H1 (cell line): ENCODE measurements at places on chromosomes 7 and 10. TPM values are rescaled to one million over a fixed set of nuclear protein-coding genes. Genes with fewer than 3 reads are reported as not detected.

Gene PILRA
- polyA plus RNA-seq, result 10.6 and 14.6 TPM in 2 replicates

- DNase-seq, result no peak
- peaks cover 10% of the 10 kb centered on the region for H3K4me1 ChIP-seq
- H3K27ac ChIP-seq, result no peak overlapping the region
- H3K4me3 ChIP-seq, result no peak overlapping the region
- no peaks in the 10 kb centered on the region for H3K36me3 ChIP-seq
These were observed 224.7 kb upstream of the SH2B2 start for GRCh38 chr7:102061981-102062390.

- H3K4me1 ChIP-seq, result no peaks in the 10 kb centered on the region
- DNase-seq, result no peak
- no peak overlapping the region for H3K27ac ChIP-seq
- H3K36me3 ChIP-seq, result no peaks in the 10 kb centered on the region
- H3K27me3 ChIP-seq, result no peaks in the 10 kb centered on the region
These were observed 278.6 kb downstream of the ARHGAP12 start for GRCh38 chr10:31650010-31650409.

Gene ABCA13
- 0.02 and 0.09 TPM in 2 replicates for polyA plus RNA-seq

DNA sequence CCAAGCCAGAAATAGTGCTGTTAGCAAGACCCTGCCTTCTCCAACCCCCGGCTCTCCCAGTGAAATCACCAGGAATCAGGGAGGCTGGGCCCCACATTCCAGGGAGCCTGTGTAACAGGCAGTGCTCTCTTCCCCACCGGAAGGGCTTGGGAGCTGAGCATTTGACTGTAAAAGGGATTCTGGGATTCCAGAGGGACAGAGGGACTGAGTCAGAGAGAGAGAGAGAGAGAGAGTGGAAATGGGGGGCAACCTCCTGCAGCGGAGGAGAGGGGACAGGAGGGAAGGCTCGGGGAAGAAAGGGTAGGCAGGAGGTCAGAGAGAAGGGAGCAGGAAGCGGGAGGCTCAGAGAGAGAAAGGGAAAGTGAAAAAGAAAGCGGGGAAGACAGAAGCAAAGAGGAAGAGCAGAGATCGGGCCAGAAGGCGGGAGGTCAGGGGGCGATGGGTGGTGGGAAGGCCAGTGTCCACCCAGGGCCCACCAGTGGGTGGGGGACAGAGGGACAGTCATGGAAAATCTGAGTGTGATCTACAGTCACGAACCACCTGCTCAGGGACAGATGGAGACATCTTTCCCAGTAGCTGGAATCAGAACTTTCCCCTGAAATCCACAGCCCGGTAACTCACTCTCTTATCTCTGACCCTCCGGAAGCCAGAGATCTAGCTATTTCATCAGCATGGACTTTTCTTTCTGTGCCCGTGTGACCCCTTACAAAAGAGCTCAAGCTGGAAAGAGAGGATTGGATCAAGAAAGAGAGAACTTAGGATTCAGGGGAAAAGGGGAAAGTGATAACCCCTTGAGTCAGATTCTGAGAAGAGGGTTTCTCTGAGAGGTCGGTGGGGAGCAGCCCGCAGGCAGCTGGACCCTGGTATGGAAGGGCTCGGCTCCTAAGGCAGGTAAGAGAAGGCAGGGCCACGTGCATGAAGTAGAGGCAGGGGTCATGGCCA is 4.6 kb upstream of the SERPINE1 start:
- 0 out of 2 replicates have a peak overlapping the region, but pooled peaks have one; percentile 22 for H3K27ac ChIP-seq
- H3K4me3 ChIP-seq, result 0 out of 2 replicates have a peak overlapping the region, but pooled peaks have one; percentile 10
- peak; percentile 70 for DNase-seq
- H3K4me1 ChIP-seq, result peaks cover 15% of the 10 kb centered on the region
- H3K36me3 ChIP-seq, result no peaks in the 10 kb centered on the region

Gene SLIT1
- 0.70 and 1.1 TPM in 2 replicates for polyA plus RNA-seq

DNA sequence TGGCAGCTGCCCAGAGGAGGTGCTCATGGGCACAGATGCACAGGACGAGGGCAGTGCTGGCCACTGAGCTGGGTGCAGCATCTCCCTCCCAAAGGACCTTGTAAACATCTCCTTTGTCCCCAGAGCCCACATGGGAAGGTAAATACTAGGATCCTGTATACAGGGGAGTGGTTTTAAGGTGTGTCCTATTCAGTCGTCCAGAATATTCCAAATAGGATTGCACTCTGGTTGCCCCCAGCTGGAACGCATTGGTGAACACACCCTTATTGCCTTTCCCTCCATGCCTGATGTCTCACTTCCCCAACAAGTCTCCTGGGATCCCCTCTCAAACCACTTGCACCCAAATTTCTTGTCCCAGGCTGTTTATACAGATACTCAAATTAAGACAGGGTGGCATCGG is 152.0 kb upstream of the PCBD1 start:
- no peak overlapping the region for H3K4me3 ChIP-seq
- H3K27ac ChIP-seq, result no peak overlapping the region
- H3K4me1 ChIP-seq, result no peaks in the 10 kb centered on the region; the same call in 1 of the 2 replicates
- H3K36me3 ChIP-seq, result no peaks in the 10 kb centered on the region
- no peaks in the 10 kb centered on the region for H3K27me3 ChIP-seq
- DNase-seq, result no peak

Gene NKX1-2
- polyA plus RNA-seq, result 11.5 and 12.7 TPM in 2 replicates

DNA sequence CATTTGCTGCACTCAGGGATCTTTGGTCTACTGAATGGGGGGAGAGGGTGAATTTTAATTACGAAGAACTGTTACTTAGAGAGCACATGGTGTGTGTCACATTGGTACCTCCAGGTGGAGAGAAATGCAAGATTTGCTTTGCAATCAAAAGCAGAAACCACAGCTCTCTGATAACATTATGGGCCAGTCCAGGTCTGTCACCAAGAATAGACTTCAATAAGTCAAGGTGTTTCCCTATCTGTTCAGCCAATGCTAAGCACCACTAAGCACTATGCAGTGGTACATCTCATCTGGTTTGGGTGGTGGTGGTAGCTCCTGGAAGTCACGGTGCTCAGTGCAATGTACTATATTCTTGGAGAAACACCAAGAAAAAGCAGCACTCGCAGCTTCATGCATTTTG is 119.6 kb upstream of the AFAP1L2 start:
- no peak overlapping the region for H3K4me3 ChIP-seq
- peaks cover 1% of the 10 kb centered on the region for H3K27me3 ChIP-seq
- H3K27ac ChIP-seq, result no peak overlapping the region
- DNase-seq, result no peak

Gene PLEKHS1
- not detected in 2 replicates for polyA plus RNA-seq

DNA sequence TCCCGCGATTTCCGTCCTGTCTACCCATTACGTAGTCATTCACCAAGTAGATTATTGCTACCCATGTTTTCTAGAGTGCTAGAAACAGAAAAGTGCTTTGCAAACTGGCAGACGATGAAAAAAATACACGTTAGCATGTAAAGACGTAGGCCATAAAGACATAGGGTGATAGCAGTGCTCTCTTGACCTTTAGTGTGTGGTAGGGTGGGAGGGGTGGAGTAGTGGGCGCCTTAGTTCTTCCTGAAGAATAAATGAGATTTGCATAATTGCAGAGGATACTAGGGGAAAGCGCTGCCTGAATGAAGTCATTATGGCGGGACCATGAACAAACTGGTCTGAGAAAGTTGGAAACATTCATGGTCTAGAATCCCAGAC is 948 bp downstream of the ZNF485 start:
- H3K36me3 ChIP-seq, result peaks cover 2% of the 10 kb centered on the region; the same call in 1 of the 2 replicates
- DNase-seq, result no peak
- H3K4me3 ChIP-seq, result peak overlapping the region; percentile 47; the same call in 1 of the 2 replicates
- no peaks in the 10 kb centered on the region for H3K4me1 ChIP-seq
- no peak overlapping the region for H3K27ac ChIP-seq

Gene NRP1
- 1.2 TPM in 2 replicates for polyA plus RNA-seq

DNA sequence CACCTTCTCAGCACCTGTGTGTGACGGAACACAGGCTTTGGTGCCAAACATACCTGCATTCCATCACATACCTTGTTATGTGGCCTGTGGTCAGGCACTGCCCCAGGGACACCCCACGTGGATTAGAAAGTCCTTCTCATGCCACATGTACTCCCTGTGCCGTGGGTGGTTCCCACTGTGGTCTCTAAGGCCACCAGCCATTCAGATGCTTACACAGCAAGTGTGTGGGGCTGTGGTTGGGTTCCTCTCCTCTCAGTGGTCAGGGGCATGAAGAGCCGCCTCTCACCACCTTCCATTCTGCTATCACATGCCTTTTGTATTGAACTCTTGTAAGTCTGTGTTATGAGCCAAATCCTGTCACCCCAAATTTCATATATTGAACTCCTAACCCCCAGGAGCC is 85.1 kb upstream of the IGFBP3 start:
- H3K4me3 ChIP-seq, result no peak overlapping the region
- no peaks in the 10 kb centered on the region for H3K4me1 ChIP-seq
- H3K36me3 ChIP-seq, result no peaks in the 10 kb centered on the region
- no peak overlapping the region for H3K27ac ChIP-seq
- DNase-seq, result no peak

Gene HOXA4
- not detected in 2 replicates for polyA plus RNA-seq

GRCh38 chr10:130443066-130443465 is 306.9 kb downstream of the GLRX3 start:
- no peaks in the 10 kb centered on the region for H3K4me1 ChIP-seq
- H3K27me3 ChIP-seq, result no peaks in the 10 kb centered on the region
- DNase-seq, result no peak
- H3K4me3 ChIP-seq, result no peak overlapping the region

Gene UTF1
- polyA plus RNA-seq, result 0.47 and 0.97 TPM in 2 replicates

DNA sequence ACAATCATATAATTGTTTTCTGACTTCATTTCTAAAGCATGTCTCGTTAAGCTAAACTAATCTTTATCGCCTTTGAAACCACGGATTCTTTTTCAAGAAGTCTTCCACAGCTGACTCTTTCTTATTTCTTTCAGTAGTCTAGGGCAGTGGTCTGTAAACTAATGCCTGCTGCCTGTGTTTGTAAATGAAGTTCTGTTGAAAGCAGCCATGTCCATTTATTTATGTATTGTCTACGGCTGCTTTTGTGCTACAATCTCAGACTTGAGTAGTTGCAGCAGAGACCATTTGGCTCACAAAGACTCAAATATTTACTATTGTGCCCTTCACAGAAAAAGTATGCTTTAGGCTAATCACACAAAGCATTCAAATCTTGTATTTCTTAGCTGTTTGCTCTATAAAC is 20.3 kb upstream of the ABLIM1 start:
- no peaks in the 10 kb centered on the region for H3K4me1 ChIP-seq
- no peaks in the 10 kb centered on the region for H3K36me3 ChIP-seq
- H3K27me3 ChIP-seq, result no peaks in the 10 kb centered on the region
- no peak overlapping the region for H3K27ac ChIP-seq
- DNase-seq, result no peak

Gene STEAP1
- polyA plus RNA-seq, result 3.6 and 9.2 TPM in 2 replicates

DNA sequence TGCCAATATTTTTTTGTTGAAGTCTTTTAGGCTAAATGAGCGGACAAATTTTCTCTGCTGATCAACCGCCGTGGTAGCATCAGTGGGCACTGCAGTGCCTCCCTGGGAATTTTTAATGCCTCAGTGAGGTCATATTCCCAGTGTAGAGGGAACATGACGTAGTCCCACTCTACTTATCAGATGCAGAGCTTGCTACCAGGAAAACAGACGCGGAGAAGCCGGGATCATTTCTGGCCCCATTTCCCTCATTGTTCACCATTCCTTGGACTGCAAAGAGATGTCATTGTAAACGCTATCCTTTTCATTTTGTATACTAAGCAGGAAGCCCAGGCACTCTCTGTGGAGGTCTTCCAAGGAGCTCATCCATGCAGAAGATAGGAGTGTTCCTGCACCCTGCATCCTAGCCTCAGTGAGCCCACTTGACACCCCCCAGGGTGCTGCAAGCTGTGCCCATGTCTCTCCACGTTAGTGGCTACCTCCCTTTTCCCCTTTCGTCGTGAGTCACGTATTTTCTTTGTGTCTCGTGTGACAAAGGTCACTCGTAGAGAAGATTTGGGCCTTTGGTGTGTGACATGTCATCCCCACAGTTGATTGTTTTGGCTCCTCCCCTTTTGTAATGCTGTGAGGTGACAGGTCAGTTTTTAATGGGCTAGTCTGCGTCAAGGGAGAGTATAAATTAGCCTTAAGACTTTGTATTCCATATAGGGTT is 145.5 kb downstream of the TCF7L2 start:
- H3K36me3 ChIP-seq, result peaks cover 10% of the 10 kb centered on the region; the same call in 1 of the 2 replicates
- no peak overlapping the region for H3K27ac ChIP-seq
- H3K4me1 ChIP-seq, result peaks cover 4% of the 10 kb centered on the region
- no peak overlapping the region for H3K4me3 ChIP-seq

DNA sequence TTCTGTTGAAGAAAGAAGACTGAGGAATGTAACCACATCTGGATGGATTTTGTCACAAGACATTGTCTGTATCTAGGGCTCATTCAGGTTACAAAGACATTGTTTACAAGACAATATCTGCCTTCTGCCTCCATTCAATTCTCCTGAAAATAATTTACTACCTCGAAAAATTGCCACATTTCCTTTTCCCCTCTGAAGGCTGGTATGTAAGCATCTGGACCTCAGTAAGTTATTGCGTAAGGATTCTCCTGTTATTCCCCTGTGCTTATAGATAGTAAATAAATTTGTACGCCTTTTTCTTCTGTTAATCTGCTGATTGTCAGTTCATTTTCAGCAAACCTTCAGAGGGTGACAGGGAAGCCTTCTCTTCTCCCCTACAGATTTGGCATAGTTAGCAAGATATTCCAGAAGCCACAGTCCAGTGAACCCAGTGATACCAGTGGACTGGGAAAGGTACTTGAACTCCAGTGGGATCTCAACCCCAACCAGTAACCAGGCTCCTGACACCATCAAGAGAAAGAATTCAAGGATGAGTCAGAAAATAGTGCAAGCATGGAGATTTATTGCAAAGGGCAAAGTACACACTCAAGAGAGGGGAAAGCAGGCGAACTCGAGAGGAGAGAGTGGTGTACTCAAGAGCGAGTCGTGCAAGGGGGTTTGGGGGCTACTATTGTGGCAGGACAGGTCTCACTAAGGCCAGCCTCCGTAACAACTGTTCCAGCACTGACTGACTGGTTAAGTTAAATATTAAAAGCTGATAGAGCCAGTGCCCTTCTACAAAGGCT is 706.9 kb upstream of the GHITM start:
- H3K36me3 ChIP-seq, result no peaks in the 10 kb centered on the region
- H3K4me1 ChIP-seq, result no peaks in the 10 kb centered on the region; the same call in 1 of the 2 replicates
- no peak for DNase-seq
- H3K27ac ChIP-seq, result no peak overlapping the region
- H3K4me3 ChIP-seq, result no peak overlapping the region

- no peak overlapping the region for H3K27ac ChIP-seq
- DNase-seq, result no peak
- H3K36me3 ChIP-seq, result no peaks in the 10 kb centered on the region
- no peaks in the 10 kb centered on the region for H3K27me3 ChIP-seq
- H3K4me1 ChIP-seq, result no peaks in the 10 kb centered on the region
These were observed 1148.0 kb upstream of the CELF2 start for GRCh38 chr10:9869606-9870176.

DNA sequence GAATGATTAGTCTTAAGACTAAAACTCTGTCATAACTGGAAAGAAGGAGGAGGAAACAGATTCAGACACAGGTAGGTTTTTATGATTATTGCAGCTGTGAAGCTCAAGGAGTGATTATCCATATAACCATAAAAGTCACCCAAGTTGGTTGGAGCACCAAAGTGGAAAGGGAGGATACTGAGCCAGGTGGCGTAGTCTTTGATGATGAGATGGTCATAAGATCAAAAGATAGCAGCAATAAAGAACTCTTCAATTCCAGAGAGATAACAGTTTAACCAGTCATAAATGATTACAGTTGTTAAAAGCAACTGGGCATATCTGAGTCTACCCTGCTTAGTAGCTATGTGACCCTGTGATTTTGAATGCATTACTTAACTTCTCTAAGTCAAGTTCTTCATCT is 8.4 kb downstream of the ABCB1 start:
- no peaks in the 10 kb centered on the region for H3K4me1 ChIP-seq
- no peak for DNase-seq

GRCh38 chr7:110801502-110801901 is 289.4 kb upstream of the LRRN3 start:
- H3K36me3 ChIP-seq, result no peaks in the 10 kb centered on the region
- H3K27me3 ChIP-seq, result no peaks in the 10 kb centered on the region
- no peak overlapping the region for H3K4me3 ChIP-seq
- no peak for DNase-seq
- no peaks in the 10 kb centered on the region for H3K4me1 ChIP-seq

Gene COL26A1
- polyA plus RNA-seq, result 51.1 and 68.1 TPM in 2 replicates

Gene FAM13C
- polyA plus RNA-seq, result 0.36 and 0.62 TPM in 2 replicates

Gene NME8
- 0.22 and 0.44 TPM in 2 replicates for polyA plus RNA-seq
